Dorsolateral prefrontal cortex (tissue), 122 donors: ENCODE measurements at places on chromosomes 16 and 17.
A peak's percentile ranks its signal among the peaks of the same experiment; 100 is the strongest.

- no peak for DNase-seq
These were observed 2.4 kb downstream of the HDAC5 start for GRCh38 chr17:44120851-44121605.

DNA sequence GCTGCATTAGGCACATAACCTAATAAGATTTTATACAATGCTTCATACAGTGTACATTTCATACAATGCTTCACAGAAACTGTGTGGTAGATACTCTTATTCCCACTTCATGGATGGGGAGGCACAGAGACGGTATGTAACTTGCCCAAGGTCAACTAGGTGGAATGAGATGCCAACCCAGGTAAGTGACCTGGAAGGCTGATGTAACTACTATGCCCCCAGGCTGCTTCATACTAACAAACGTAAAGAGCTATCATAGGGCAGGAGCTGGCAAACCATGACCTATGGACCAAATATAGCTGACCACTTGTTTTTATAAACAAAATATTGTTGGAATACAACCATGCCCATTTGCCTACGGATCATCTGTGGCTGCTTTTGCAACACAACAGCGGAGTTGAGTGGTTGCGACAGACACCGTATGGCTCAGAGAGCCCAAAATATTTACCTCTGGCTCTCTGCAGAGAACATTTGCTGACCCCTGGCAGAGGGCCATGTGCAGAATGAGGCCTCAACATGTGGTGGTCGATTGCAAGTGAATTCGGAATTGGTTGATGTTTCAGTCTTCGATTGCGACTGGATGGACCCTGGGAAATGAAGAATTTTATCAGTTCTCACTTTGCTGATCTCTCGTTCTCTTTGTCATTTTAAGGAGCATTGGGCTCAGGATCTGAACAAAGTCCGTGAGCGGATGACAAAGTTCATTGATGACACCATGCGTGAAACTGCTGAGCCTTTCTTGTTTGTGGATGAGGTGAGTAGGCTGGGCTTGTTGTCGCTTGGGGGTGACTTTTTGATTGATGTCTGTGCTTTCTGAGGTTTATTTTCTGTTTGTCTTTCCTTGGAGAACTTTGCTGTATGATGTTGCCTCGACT is 109.7 kb downstream of the PLCG2 start:
- no peak for DNase-seq

- no peak for DNase-seq
These were observed 502 bp downstream of the SMPD3 start for GRCh38 chr16:68447653-68448359.

DNA sequence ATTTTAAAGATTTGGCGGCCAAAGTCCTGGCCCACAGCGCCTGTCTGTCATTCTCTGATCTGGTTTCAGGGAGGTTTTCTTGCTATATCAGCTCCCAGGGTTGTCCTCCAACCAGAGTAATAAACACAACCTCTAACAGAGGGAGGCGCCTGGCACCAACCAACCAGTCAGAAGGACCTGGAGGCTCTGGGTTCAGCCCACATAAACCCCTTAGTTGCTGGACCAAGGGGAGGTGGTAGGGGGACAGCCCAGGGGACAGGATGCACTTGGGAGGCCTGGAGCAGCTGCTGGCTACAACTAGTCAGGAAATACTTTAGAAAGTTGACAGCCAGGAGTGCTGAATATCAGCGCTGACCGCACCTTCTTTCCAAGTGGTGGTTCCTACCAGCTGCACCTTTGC is 41.7 kb upstream of the CDRT4 start:
- no peak for DNase-seq

GRCh38 chr16:57538235-57538721 is 1.9 kb upstream of the CCDC102A start:
- peak; percentile 12 for DNase-seq

- no peak for DNase-seq
These were observed 14.1 kb downstream of the RAD51C start for GRCh38 chr17:58706351-58707140.

DNA sequence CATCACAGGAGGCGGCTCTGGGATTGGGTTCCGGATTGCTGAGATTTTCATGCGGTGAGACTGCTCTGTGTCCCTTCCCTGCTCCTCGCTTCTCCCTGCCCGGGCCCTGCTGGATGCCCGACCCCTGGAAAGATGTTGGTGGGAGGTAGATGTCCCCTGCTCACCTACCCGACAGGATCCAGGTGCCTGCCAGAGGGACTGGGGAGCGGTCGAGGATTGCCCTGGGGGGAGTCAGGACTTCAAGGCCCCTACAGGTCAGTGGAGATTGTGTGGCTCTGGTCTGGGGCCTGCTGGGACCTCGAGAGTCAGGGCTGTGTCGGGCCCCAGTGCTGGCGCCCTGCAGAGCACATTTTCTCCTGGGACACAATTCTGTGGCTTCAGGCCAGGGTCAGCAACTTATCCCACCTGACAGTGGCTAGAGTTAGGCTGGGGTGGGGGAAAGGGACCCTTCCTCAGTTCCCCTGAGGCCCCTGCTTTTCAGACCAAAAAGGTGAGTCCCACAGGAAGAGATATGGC is 3.3 kb downstream of the DECR2 start:
- DNase-seq, result no peak

DNA sequence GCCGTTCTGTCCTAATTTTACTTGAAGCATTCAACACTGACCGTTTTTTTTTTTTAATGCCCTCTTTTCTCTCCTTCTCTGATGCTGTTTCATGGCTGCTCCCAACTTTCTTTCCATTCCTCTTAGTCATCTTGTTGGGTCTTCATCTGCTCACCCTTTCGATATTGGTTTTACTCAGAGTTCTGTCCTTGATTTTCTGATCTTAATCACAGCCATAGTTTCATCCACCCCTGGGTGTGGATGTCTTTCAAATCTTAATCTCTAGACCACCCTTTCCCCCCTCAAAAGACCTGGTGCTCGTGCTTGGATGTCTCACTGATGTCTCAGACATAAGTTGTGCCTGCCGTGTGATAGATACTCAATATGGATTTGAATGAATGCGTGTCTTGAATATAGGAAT is 22.4 kb downstream of the NDEL1 start:
- no peak for DNase-seq

DNA sequence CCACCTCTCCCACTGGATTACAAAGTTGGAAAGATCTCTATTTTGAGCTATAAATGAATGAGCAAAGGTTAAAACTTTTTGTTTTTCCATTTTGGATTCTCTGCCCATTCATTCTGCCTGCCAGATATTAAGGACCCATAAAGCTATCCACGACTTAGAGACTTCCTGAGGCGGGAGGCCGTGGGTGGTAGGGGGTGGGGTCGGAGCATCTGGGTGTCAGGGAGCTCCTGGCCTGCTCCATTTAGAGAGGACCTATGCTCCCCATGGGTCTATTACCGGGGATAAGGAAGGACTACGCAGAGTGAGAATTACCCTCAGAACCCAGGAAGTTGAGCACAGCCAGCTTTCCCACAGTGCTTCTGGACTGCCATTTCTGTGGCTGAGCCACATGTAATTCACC is 45.8 kb downstream of the MARF1 start:
- no peak for DNase-seq

GRCh38 chr17:70270554-70270953 is 101.2 kb downstream of the KCNJ2 start:
- DNase-seq, result no peak

GRCh38 chr16:87806641-87807546 is 41.1 kb upstream of the KLHDC4 start:
- peak; percentile 73 for DNase-seq

DNA sequence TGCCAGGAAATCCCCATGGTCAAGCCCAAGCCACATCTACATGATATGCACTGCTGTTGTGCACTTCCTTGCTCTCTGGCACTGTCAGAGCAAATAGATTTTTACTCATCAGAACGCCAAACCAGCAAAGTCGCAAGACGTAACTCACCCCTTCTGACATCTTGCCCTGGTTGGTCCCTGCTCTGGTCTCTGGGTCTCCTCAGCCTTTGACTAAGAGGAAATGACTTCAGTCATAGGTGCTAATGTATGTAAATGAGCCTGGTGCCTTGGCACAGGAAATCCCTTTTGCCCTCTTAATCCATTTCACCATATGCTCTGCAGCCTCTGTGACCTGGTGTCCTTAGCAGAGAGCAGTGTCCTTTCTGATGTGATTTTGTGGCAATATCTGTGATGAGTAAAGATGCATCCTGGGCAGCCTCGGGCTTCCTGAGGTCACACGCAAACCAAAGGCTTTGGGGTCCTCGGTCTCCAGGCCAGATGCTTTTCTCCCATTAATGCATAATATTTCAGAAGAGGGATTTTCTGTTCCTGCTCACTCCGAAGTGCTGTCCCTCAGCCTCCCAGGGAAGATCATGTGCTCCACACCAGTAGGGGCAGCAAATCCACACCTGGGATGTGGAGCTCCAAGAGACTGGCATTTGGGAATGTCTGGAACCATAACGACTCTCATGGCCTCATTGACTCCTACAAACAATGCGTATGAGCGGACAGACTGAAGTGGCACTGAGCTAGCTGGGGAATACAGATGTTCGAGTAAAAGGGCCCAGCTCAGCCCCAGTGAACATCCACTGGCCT is 66.9 kb downstream of the GP2 start:
- DNase-seq, result no peak

DNA sequence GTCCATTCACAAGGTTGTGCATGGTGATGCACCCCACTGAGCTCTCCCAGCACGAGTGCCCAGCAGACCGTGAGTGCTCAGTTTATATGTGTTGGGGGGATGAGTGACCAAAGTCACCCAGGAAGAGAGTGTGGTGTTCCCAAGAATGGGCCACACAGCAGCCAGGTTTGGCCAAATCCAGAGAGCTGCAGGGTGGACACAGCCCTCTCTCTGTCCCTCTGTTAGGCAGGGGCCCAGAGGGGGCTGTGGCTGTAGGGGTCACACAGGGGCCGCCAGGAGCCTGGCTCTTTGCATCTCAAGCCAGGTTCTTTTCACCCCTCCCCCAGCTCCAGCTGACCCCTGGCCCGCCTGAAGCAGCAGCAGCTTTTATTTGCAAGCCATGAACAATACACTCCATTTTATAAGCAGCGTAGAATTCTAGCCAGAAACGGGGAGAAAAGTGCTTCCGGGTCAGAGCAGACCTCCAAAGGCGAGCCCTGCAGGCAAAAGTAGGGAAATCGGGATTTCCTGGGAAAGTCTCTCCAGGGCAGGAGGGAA is 13.3 kb downstream of the COTL1 start:
- DNase-seq, result no peak

- no peak for DNase-seq
These were observed 213.1 kb downstream of the SEC14L1 start for GRCh38 chr17:77353684-77354419.

- peak; percentile 62 for DNase-seq
These were observed 32.2 kb downstream of the BAHCC1 start for GRCh38 chr17:81427173-81428120.

GRCh38 chr16:11109566-11109965 is 146.4 kb downstream of the SOCS1 start:
- no peak for DNase-seq

DNA sequence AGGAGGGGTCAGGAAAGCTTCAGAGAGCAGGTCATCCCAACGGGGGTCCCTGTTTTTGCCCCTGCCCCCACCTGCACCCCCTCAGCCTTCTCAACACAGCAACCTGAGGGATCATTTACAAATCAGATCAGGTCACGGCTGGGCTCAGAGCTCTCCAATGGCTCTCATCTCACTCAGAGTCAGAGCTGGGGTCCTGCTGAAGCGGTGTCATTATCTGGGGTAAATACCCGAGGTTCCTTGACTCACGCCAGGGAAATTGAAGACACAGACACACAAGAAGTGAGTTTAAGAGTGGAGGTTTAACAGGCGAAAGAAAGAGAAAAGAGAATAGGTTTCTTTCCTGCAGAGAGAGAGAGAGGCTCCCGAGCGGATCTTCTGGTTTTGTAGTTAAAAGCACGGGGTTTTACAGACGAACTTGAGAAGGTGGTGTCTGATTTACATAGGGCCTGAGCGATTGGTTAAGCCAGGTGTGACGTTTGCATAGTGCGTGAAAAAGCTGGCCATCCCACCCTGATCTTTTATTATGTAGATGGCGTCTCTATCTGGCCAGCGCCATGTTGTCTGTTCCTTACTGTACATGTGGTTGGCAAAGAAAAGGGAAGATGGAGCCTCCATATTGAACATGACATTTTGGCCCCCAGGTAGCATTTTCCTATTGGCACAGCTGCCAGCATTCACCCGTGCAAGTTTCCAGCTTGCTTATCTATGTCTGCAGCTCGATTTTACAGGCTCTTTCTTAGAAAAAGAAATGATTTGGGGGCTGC is 51.4 kb downstream of the WSB1 start:
- no peak for DNase-seq

DNA sequence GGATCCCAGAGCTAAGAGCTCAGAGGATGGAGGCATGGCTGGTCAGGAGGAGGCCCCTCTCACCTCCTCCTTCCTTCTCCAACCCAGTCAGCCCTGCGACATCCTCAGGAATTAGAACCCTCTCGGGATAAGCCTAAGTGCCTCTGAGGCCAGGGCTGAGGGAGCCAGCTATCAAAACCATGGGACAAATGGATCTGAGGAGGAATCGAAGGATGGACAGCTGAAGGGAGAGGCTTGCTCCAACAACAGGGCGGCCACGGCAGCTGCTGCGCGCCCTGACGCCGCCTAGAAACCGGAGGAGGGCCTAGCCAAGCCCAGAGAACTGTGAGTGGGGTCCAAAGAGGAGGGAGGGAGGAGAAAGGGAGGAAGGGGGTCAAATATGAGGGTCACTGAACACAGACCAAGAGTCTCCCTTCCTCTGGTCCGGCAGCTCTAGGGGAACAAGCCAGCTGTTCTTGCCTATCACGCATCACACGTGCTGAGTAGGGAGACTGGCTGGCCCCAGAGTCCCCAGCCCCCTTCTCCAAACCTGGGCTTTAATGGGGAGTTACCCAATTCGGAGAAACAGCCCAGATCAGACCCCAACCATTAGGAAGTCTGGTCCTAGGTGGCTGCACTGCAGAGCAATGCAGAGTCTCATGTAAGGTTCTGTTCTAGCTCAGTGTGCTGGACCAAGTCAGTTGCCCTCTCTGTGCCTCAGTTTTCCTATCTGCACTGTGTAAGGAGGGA is 5.9 kb upstream of the HOXB13 start:
- DNase-seq, result no peak

DNA sequence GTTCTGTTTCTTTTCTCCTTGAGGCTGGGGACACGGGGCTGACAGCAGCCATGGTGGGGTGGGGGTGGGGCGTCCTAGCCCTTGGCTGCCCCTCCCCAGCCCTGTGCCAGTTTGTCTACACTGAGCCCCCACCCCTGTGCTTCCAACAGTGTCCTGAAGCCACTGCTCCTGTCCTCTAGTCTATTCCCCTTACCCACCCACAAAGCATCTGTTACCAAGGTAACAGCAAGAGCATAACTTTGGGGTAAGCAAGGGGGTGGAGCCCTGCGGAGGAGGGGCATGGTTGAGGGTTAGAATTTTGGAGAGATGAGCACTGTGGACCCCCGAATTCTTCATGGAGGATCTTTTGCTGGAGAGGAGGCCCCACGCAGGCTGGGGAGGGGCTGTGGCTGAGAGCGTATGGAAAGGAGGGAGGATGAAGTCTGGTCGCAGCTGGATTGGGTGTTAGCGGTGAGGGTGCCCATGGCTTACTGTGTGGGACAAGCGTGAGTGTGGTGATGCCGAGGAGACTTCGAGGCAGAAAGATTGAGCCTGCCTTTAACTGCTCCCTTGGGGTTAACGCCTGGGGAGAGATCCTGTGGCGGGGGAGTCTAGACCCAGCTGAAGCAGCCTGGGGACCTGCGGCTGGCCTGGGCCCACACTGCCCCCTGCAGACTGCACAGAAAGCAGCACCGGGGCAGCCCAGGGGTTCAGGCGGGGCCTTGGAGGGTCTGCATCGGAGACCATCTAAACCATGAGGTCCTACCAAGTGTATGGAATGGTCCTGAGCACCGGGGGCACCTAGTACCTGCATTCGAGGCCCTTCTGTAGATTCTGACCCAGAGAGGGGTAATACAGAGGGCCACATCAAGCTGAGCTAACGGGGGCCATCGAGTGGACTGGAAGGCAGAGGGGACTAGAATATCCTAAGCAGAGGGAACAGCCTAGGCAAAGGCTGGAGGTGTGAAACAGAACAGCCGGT is 6.1 kb upstream of the STAC2 start:
- DNase-seq, result no peak
